ENCODE measurements at places on chromosomes 16 and 17. TPM values are rescaled to one million over a fixed set of nuclear protein-coding genes. Genes with fewer than 3 reads are reported as not detected.

Gene DNAH9
- not detected for total RNA-seq

Gene CD300E
- not detected for total RNA-seq

Gene NUDT21
- total RNA-seq = 34.0 TPM

Gene HOXB8
- not detected for total RNA-seq

Gene NPIPB13
- total RNA-seq = 10.4 TPM

Gene ZFPM1
- total RNA-seq = 0.31 TPM

Gene TMEM170A
- 9.1 TPM for total RNA-seq

Gene SPATA32
- total RNA-seq = not detected

DNA sequence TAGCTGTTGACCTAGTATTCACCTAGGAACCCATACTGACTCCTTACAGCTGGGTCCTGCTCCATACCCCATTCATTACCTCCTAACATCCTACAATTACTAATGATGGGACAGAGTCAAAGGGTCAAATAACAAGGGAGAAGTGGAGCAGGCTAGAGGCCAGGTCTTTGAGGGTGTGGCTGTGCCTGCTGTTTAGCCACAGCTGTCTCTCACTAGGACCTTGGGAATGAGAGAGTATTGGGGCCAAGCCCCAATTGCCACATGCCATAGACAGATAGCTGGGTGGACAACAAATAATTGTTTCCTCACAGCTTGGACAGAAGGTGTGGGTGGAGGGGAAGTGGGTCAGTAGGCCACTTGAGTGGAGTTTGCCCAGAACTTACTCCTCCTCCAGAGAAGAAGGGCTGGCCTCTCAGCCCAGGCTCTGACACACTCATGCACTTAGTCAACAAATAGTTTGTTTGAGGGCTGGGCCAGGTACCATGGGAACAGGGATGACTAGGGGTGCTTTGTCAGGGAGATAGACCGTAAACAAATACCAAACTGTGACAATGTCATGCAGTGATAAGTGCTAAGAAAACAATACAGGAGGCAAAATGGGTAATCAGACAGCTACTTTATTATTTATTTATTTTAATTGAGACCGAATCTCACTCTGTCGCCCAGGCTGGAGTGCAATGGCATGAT lies 10.2 kb upstream of the CENPT start:
- peak; percentile 91 for DNase-seq

DNA sequence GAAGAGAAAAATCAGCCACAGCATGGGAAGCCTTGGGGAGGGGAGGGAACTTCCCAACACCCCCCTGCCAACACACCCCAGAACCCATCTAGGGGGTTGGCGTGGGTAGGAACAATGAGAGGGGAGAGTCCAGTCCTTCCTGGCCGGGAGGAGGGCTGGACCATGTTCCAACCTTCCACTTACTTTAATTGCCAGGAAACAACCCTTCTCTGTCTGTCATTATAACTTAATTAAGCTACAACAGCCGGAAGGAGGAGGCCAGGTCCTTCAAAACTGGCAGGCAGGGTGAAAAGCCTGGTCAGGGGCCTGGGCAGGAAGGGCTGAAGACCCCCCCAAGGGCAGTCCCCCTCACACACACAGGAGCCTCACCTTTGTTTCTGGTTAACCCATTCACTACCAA lies 447.0 kb downstream of the SOX9 start:
- no peak for DNase-seq

- DNase-seq = no peak
These were observed 7.2 kb downstream of the TIMM22 start for GRCh38 chr17:1003972-1004768.

GRCh38 chr17:83008186-83008510 lies 71.3 kb upstream of the METRNL start:
- no peak for DNase-seq

DNA sequence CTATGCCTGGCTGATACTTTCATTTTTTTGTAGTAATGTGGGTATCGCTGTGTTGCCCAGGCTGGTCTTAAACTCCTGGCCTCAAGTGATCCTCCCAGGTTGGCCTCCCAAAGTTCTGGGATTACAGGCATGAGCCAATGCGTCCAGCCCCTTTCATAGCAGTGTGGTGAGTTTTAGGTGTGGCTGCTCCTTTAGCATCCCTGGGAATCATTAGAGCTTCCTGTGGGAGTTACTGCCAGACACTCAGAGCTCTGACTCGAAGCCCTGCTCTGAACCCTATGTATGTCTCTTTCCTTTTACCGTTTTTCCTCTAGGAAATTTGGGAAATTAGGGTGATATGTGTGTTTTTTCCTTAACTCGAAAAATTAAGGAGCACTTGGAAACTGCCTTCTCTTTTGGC lies 44.5 kb downstream of the NDE1 start:
- DNase-seq = no peak

- no peak for DNase-seq
These were observed 35.7 kb upstream of the CCL2 start for GRCh38 chr17:34219405-34219804.

DNA sequence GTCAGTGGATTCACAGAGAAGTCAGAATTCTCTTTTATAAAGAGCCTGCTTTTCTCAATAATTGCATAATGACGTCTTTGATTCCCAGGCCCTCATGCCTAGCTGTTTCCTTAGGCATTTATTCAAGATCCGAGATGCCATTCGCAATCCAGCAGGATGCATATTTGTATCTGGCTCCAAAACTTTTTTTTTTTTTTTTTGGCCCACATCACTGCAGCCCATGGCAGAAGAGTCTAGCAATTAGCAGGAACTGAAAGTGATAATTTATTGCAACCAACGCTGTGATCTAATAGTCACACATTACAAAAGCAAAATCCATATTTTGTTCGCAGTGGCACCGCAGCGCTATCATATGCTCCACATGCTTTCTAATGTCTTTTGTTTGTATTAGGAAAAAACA lies 503.4 kb downstream of the MAF start:
- no peak for DNase-seq

GRCh38 chr17:51322390-51323029 lies 62.2 kb downstream of the UTP18 start:
- no peak for DNase-seq

GRCh38 chr17:17354560-17355349 lies 51.6 kb downstream of the NT5M start:
- peak; percentile 59 for DNase-seq

DNA sequence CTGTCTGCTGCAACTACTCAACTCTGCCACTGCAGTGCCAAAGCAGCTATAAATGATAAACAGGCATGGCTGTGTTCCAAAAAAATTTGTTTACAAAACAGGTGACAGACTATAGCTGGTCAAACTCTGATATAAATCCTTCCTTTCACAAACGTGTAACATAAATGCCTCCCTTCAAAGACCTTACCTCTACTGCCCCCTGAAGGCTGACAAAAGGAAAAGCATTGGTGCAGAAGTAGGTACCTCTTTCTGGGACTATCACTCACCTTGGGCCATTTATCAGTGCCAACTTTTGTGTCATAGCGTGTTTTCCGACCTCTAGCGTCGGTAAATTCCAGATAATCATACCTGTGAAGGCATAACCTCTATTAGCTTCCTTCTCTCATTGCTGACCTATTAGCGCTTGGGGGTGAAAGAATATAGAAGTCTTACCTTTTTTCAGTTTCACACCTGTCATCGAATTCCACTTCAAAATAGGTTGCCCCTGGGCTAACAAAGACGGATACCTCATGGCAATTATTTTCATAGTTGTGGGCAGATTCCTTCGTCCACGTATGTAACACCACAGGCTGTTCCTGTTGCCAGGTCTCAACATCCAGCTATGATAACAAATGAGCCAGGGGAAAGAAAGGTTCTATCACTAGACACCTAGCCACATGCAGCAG lies 67.9 kb downstream of the ZZEF1 start:
- no peak for DNase-seq

- no peak for DNase-seq
These were observed 451.5 kb downstream of the TOX3 start for GRCh38 chr16:52095471-52095870.

- DNase-seq = no peak
These were observed at the start of gene PSMB10 for GRCh38 chr16:67936124-67936879. Gene PSMB10 (minus strand): TSS chr16:67936850. CDS start chr16:67936749, 101 bp downstream.

DNA sequence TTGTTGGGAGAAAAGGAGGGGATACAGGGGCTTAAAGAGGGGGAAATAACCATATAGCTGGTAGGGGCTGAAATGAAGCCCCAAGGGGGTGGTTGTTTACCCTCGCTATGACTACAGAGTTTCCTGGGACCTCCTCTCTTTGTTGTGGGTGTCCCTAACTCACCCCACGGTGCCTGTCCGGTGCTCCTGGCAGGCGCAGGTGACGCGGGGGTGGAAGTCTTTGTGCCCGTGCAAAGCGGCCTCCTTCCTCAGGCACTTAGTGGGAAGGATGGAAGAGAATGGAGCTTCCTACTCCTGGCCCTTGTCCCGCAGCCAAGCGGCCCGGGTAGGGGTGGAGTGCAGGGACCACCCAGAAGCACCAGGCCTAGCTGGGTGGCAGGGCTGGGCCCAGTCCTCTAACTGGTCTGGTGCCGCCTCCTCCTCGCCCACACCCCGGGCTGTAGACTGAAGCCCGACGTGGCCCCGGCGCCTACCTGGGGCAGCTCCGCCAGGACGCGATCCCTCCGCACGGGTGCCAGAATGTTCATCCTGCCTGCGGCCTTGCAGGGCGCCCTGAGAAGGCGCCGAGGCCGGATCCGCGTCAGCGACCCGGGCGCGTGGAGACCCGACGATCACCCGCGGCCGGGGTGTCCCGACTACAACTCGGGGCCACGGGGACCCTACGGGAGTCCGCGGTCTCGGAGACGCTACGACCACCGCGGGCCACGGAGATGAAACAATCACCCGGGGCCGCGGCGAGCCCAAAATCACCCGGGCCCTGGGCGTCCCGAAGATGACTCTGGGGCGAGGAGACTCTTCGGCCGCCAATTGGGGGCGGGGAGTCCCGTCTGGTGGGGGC lies 709 bp downstream of the RAB34 start:
- no peak for DNase-seq

DNA sequence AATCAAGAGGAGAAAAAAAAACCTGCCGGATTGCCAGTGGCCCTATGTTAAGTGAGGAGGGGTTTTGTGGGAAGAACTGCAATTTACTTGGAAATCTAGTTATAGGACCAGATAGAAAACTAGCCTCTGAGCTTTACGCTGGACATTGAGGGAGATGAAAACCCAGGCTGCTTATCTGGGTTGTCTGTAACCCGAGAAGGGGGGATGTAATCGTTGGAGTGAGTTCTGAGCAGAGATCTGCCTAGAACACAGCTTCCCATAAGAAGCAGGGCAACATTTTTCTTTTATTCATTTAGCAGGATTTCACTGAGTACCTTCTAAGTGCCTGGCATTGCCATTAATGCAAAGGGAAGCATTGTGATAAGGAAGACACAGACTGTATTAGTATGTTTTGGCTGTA lies 70.6 kb downstream of the KATNIP start:
- DNase-seq = no peak

GRCh38 chr17:14197586-14197985 lies 39.1 kb downstream of the CDRT15 start:
- DNase-seq = no peak

- DNase-seq = peak; percentile 24
These were observed 8.4 kb upstream of the CRYBA1 start for GRCh38 chr17:29238133-29238850.

- no peak for DNase-seq
These were observed 12.1 kb upstream of the USP10 start for GRCh38 chr16:84687715-84688114.

DNA sequence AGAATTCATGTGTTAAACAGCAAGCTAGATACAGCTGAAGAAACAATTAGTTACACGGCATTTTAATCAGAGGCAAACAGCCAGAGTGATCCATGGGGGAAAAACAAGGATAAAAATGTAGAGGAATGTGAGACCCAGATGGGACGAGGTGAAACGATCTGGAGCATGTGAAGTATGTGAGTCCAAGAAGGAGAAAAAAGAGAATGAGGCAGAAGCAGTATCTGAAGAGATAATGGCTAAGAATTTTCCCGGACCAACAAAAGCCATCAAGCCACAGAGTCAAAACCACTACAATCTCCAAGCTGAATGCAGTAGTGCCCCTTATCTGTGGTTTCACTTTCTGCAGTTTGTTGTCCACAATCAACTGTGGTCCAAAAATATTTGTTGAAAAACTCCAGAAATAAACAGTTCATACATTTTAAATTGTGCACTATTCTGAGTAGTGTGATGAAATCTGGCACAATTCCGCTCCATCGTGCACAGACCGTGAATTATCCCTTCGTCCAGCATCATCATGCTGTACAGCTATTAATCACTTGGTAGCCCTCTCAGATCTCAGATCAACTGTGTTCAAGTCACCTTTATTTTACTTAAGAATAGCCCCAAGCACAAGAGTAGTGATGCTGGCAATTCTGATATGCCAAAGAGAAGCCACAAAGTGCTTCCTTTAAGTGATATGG lies 18.8 kb downstream of the MYH10 start:
- no peak for DNase-seq

DNA sequence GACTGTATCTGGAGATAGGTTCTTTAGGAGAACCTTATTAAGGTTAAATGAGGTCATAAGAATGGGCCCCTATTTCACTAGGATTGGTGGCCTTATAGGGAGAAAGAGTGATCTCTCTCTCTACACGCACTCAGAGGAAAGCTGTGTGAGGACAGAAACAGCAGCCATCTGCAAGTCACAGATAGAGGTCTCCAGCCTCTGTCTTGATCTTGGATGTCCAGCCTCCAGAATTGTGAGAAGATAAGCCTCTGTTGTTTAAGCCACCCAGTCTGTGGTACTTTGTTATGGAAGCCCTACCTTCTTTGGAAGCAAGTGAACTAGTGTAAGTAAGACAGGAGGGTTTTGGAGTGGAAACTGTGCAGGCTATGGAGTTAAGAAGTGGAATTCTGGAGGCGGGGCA lies 93.2 kb downstream of the ELAC2 start:
- no peak for DNase-seq

DNA sequence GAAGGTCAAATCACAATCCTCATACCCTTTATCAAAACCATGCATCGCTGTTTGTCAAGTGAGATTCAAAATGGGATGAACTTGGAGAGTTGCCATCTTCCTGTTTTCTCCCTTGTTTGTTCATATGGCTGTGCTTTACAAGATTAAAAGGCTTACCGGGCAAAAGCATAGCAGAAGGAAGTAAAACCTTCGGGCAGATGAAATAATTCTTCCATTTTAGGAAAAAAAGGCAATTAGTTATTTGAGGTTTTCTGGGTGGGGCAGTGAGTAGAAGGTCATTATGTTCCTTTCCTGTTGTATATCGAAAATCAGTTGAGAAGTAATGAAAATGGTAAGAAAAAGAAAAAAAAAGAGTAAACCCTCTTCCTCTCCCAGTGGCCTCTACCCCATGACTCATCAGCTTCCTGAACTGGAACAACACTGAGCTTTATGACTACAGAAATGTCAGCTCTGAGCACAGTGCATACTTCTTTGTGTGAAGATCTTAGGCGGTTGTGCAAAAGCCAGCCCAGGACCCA lies 369.2 kb downstream of the CDH13 start:
- no peak for DNase-seq

- DNase-seq = no peak
These were observed 62.5 kb downstream of the NQO1 start for GRCh38 chr16:69663846-69664245.

DNA sequence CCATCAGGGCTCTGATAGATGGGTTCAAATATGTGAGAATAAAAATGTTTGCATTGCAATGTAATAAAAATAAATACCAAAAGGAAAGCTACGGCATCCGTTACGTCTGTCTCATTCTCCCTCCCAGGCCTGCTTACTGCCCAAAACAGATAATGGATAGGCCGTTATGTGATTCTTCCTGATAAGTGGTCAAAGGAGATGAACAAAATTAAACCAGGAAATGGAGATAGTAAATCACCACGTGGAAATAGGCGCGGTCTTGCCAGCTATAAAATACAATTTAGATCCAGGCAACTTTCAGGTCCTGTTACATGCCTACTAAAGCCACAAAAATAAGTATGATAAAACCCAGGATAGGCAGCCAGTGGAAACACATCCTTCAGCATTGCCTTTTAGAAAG lies 49.5 kb upstream of the CCL1 start:
- no peak for DNase-seq

GRCh38 chr17:44345454-44346026 lies 438 bp downstream of the GRN start:
- peak; percentile 28 for DNase-seq
